ENCODE measurements at places on chromosomes 3 and 15.

DNA sequence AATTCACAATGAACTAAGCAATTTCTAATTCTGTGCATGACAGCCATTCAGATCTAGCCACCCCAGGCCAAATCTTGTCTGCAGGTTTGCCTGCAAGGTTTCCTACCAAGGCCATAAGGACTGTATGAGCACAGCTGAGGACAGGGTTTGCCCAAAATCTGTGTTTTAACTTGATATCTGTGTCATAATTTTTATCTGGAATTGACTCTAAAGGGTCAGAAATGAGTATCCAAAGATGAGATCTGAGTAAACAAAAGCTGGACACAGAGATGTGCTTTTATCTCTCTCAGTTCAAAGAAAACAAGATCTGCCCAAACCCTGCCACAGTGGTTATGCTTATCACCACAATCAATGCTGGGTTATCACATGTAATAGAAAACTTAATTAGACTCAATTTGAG, 154.6 kb upstream of the COL8A1 start:
- no peak for DNase-seq

- DNase-seq, result no peak
Measured at GRCh38 chr3:157920822-157921700, 185.2 kb downstream of the SHOX2 start.

- no peak for DNase-seq
Measured at GRCh38 chr3:122169911-122170310, 13.6 kb upstream of the CASR start.

DNA sequence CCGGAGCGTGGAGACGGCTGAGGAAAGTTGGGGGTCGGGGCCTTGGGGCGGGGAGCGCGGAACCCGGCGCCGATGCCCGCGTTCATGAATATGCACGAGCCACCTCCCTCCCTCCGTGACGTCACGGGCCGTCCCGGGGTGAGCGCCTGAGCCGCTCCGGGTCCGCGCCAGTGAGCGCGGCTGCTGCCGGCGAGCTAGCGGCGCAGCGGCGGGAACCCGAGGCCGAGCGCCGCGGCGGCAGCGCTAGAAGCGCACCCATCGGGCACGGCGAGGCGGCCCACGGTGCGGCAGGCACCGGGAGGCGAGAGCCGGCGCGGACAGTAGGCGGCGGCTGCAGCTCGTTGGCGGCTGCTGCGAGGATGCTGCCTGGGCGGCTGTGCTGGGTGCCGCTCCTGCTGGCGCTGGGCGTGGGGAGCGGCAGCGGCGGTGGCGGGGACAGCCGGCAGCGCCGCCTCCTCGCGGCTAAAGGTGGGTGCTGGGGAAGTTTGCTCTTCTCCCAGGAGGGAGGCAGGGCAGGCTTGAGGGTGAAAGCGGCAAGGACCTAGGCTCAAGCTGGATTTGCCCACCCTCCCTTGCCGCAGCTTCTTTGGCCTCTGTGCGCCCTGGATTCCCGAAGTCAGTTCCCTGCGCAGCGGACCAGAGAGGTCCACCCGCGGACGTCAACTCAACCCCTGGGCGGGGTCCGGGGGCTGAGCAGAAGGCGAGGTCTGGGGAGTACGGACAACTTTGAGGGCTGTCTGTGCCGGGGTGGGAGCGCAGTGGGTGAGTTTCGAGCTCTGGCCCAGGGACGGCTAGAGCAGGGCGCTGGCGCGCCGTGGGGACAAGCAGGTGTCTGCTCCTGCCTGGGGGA, at the start of gene CLSTN2:
CLSTN2 (plus strand) TSS at position 170 of the 850 bp plus-strand sequence.
- no peak for DNase-seq

DNA sequence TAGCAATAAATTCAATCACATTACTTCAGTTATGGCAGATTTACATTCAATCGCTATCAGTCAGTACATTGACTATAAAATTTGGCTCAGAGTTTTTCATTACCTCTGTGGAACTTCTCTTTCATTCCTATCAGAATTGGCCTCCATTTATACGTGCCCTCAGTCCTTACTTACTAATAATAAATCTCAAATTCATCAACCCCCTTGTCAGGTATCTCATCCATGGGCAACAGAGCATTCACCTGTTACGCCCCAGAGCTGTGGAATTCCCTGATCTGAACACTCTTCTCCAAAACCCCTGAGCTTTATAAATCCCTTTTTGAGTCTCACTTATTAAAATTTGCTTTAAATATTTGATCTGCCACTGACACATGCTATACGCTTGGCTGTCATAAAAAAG, 492.9 kb downstream of the GBE1 start:
- no peak for DNase-seq

DNA sequence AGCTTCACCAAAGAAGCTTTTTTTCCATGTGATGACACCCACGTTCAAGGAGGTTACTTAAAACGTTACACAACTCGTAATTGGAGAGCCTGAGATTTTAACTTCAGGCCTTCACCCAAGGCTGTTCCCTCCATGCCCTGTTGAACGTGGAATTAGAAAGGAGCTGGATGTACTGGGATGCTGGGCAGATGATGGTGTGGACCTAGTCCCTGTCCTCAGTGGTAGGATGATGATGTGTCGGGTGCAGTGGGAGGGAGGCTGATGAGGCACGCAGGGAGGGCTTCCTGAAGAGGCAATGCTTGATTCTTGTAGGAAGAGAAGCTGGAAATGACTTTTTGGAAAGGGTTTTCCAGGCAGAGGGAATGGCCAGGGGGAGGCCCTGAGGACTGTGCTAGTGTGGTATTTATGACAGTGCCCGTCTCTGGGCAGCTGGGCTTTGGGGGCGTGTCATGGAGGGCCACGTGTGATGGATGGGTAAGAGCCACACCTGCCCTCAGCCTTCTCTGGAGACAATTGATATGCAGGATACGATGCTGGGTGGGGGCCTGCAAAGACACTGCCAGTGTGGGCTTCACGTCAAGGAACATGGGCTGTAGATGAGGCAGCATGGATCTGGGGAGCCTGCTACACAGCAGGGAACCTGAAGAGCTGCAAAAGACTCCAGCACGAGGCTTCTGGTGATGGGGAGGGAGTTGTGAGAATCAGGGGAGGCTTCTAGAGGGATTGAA, 15.3 kb downstream of the SYNM start:
- DNase-seq, result no peak

DNA sequence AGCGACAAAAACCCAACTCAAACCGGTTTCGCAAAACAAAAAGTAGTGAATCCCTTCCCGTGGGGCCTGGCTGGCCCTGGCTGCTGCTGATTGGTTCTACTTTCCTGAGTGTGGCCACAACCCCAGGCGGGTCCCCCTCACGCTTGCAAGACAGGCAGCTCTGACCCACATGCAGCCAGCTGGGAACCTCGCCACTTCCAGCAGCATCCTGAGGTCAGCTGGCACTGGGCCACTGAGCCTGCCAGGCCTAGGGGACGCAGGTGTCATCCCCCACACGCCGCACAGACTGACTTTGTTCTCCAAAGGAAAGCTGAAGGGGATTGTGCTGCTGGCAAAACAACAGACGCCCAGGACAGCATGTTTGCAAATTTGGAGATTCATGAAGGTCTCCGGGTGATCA, 111.1 kb downstream of the TPRA1 start:
- no peak for DNase-seq

DNA sequence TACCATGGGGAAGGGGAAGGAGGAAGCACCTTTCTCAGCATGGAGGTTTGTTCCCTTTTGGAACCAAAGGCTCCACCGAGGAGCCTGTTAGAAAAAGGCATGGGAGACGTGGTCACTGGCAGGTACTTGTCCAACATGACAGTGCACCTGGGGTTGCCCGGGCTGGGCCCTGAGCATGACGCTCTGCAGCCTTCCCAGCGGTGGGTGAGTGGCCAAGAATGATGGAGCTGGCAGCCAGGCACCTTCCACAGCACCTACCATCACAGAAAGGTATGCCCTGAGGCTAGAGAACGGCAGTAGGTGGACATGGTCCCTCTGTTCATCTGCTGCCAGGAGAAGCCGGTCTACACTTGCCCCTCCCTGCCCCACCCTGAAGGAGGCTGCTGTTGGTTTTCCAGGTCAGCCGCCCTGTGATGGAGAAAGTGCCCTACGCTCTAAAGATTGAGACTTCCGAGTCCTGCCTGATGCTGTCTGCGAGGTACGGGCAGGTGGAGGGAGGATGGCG, 29.0 kb upstream of the NR2C2 start:
- DNase-seq, result no peak

DNA sequence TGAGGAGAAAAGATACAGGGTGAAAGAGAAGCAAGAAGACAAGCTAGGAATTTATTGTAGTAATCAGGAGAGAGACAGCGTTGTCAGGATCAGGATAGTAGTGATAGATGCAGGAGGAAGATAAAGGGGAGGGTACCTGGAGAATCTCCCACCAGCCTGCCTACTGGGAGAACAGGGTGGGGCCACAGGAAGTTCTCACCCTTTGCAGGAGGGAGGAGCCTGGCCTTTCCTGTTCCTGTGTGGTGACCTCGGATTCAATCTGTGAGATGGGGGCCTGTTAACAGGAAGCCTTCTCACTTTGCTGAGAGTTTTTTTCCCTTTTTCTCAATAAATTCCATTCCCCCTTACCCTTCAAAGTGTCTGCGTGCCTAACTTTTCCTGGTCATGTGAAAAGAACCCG, 37.6 kb downstream of the GMPS start:
- DNase-seq, result no peak

DNA sequence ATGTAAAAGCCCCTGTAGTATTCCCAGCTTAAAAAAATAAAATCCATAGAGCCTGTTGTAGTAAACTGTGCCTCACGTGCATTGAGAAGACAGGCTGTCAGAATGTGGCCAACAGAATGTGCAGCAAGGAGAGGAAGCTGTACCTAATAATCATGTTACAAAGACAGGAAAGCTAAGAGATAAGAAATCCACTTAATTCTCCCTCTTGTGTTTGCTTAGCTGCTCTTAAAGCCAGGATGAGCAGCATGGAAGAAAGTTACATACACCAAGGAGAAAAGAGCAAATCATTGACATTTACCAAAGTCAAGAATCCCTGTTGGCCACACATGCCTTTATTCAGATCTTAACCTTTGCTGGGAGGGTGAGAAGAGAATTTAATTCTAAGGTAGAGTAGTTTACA, 85.9 kb downstream of the TNIK start:
- DNase-seq, result no peak

GRCh38 chr3:31974471-31974870, 6.6 kb downstream of the OSBPL10 start:
- DNase-seq, result no peak

DNA sequence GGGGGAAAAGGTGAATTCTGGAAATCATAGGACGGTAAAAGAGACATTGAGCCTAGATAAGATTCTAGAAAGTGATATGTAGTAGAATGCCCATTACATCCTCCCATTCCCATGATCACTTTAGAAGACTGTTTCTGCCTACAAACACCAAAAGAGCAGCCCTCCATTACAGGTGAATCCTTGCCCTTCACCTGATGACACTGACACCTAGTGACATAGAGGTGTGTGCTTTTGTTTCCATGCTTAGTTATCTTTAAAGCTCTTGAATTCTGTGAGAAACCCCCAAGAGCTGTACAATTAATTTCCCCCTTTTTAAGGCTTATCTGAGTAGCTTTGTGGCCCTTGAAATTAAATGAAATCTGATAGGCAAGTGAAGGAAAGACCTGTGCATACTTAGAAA, 8.3 kb upstream of the BBX start:
- DNase-seq, result no peak

GRCh38 chr3:184642631-184643285, 69.1 kb downstream of the MAGEF1 start:
- DNase-seq, result no peak

GRCh38 chr3:111863942-111864694, 5.1 kb downstream of the PHLDB2 start:
- DNase-seq, result no peak

DNA sequence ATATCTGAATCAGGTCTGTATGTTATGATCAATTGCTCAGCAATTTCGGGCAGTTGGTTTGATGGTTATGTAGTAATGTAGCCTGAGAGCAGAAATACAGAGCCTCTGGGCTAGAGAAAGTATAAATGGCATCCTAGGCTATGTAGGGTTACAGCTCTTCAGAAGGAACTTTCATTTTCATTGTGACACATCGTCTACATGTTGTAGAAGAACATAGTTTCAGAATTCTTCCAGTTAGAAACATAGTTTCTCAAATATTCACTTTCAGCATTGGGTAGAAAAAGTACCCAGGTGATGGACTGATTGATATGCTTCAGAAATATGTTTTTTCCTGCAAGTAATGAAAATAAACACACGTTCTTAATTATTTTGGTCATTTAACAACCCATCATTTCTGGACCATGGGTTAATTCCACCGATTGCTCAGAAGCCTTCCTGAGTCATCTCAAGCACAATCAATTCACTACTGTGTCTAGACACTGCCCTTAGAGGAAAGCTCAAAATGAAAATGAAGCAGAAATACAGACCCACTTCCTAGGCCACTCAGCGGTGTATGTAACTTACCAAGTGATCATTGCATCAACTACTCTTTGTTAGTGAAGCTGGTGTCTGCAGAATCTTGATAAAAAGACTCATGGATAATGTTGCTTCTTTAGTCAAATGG, 88.8 kb upstream of the TSEN2 start:
- DNase-seq, result no peak

DNA sequence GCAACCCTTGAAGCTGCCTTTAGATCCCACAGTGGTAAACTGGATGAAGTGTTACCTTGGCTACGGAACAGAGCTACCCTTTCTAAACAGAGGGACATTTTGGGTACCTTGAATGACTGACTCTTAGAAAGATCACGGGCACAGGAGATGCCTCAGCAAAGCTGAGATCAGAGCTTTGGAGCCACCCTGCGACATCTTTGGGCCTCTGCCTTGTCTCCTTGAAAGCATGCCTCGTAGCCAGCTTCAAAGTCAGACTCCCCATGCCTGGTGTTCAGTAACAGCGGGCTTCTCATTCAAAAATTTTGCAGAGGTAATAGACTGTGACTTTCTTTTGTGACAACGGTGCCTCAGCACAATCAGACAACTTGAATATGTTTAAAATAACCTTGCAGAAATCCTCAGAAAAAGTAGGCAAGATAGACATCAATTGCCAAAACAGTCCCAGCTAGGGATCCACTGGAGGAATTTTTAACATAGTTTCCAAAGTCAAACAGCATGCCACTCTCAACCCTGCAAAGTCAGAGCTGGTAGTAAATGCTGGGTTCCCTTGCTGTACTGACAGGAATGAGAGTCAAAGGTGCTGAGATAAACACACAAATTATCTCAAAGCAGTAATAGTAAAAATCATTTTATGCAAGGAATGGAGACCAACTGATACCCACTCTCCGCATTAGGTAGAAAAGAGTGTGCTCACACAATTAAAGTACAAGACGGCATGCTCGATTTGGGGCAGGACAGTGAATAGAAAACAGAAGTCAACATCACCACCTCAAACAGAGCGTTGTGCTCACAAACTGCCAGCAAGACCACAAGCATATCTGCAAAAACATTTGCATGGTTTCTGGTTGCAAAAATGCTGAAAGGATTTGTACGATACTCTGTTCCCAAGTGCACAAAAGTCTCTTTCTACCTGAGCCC, 82.1 kb downstream of the MYO1E start:
- no peak for DNase-seq

- DNase-seq, result no peak
Measured at GRCh38 chr3:171250444-171250843, 209.8 kb downstream of the TNIK start.

DNA sequence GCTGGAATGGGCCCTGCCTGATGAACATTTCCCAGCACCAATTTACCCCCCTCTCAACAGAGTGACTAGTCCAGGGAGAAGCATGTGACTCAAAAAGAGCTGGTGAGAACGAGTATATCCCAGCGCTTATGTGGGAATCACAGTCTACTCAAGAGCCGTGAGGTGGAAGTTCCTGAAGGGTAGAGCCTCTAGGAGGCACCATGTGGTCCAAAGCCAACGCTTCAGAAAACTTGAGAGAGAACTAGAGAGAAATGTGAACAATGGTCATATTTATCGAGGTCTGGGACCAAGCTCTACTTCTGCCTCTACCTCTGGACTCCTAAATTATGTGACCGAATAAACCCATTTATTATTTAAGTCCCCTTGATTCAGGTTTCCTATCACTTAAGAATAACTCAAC, 111.0 kb upstream of the RAP2B start:
- no peak for DNase-seq

Measured in stimulated activated CD8-positive, alpha-beta memory T cell treated with anti-CD3 and anti-CD28 coated beads, Interleukin-7, amount 100 ng/mL, for 1 hour (primary cell).